ENCODE measurements at places on chromosomes 3 and 15.

DNA sequence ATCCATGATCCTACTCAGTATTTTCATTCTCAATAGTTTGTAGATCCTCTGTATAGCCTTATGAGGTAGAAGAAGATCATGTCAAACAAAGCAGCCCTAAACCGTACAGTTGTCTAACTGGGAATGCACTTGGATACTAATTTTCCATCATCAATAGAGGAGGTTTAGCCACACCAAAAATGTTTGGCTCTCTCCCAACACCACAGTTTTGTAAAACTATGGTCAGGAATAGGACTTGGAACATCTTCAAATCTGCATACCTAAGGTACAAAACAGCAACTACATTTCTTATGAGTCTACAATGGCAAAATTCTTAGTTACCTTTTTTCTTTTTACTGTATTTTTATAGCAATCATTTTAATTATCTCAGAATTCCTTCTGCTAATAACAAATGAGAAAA lies 1001.6 kb downstream of the ROBO2 start:
- peak; percentile 72 for DNase-seq

DNA sequence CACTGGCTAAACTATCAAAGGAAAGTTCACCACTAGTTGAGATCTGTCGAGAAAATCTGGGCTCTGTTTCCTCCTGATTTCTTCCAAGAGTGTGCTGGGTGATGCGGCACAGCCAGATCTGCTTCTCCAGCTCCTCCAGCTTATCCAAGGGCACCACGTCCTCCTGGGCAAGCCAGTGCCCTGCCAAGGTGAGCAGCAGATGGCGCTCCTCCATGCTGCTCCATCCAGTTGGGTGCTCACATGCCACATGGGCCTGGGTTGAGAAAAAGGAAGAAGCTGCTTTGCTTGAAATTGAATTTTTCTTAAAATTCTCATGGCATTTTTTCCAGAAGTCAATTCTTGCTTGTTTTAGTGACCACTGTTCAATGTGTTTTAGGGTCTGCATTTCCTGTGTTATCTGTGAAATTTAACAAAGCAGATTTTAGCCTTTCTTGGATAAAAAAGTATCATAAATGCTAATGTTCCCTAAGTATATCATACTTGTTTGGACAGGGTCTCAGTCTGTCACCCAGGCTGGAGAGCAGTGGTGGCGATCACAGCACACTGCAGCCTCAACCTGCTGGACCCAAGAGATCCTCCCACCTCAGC lies 47.3 kb downstream of the EIF3J start:
- peak; percentile 11 for DNase-seq

- DNase-seq, result peak; percentile 38
Observed at GRCh38 chr3:1216856-1217255, 124.0 kb downstream of the CNTN6 start.

DNA sequence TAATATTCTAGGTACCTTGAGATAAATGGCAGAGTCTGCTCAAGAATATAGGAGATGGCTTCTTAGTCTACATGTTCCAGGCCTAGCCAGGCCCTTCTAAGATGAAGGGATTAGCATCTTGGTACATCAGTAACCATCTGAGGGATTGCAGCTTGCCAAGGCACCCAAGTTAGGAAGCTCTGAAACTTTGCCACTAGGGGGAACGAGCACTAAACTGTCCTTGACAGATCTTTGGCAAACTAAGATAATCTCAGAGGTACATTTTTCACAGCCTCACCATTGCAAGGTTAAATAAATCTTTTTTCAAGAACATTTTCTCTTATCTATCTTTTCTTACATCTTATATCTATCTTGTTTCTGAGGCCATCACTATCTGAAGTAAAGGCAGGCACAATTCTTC lies 351.2 kb downstream of the RAP2B start:
- no peak for DNase-seq

- no peak for DNase-seq
Observed at GRCh38 chr3:9239680-9240079, 9.8 kb downstream of the SRGAP3 start.

DNA sequence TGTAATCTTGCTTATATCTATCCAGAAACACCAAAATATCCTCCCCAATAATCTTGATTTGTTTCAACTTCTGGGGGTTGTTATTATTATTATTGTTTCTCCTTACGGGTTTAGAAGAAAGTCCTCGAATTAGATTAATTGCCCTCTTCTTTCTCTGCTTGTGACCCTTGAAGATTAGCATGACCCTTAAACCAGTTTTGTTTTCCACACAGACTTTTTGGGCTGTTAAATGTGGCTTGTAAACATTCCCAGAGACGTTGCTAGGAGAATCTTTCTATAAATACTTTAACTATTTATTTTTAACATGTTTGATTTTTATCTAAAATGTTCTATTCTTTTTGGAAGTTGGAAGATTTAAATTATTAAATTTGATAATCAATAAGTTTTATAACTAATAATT lies 4.3 kb upstream of the SUCNR1 start:
- DNase-seq, result no peak

- no peak for DNase-seq
Observed at GRCh38 chr3:79886204-79886603, 118.4 kb upstream of the ROBO1 start.

- peak; percentile 74 for DNase-seq
Observed at GRCh38 chr15:87224404-87224803, 1032.1 kb downstream of the NTRK3 start.

DNA sequence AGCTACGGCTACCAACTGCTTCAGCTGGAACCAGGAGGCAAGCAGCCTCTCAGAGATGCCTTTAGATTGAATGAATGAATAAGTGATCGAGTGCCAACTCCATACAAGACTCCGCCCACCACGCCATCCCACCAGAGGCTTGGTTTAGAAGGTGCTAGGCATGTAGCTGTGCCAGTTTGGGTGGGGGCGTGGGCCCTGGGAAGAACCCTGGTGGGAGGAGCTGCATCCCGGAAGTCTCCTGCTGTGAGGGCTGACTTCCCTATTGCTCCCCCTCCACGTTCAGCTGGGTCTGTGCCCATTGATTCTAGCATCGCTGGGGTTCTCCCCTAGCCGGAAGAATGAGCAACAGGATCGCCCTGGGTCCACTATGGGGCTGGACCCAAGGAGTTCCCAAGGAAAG lies 20.9 kb downstream of the LINGO1 start:
- no peak for DNase-seq

GRCh38 chr3:183564046-183564445 lies 8.5 kb upstream of the KLHL6 start:
- no peak for DNase-seq

GRCh38 chr15:47360305-47360704 lies 357.0 kb upstream of the SEMA6D start:
- no peak for DNase-seq

DNA sequence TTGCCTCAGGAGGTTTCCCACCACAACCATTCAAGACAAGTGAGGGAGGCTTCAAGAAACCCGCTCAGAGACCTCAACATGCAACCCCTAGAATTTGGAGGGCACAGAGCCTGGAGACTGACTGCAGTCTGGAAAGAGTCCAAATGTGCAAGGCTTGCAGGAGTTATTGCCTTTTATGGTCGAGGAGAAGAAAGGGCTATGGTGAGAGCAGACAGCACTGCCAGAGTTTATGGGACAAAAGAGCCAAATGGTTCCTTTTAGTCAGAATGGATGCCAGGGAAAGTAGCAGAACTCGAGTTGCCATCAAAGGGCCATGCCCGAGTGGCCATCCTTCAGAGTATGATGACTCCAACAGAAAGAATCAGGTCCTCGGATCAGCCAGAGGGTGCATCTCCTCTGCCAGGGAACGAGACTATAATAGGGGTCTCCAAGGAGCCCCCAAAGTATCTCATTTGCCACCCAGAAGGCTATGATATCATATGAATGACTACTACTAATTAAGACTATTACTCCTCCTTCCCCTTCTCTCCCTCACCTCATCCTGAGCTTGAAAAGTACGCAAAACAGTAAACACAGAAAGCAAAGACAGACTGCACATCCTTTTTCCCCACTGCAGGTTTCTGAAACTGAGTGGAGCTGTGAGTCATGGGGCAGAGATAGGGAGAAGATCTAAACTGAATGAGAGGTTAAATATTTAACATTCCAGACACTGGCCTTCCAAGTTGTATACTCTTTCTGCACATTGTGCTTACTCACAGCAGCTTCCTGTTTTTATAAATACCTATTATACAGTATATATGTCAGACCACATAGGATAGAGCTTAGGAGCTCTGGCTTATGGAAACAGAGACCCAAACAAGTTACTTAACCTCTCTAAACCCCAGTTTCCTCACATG lies 33.9 kb upstream of the TMCO5A start:
- DNase-seq, result peak; percentile 85

DNA sequence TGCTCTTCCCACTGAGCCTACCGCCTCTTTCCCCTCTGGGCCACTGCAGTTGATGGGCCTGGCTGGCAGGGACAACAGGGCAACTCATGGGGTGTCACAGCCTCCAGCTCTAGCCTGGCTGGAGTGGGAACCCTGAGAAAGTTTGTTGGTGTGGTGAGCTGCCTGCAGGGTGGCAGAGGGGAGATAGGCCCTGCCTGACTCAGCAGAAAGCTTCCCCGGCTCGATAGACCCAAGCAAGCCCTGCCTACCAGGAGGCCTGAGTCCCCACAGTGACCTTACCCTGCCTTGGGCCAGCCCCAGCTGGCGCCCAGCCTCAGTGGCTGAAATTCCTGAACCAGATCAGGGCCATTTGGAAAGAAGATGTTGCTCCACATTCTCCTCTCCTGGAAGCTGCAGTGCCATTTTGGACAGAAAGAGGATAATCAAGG lies 29.4 kb downstream of the ABTB1 start:
- no peak for DNase-seq

- no peak for DNase-seq
Observed at GRCh38 chr3:113532698-113533533, 561 bp downstream of the SIDT1 start.

- DNase-seq, result no peak
Observed at GRCh38 chr3:13425689-13426088, 5.6 kb upstream of the NUP210 start.

DNA sequence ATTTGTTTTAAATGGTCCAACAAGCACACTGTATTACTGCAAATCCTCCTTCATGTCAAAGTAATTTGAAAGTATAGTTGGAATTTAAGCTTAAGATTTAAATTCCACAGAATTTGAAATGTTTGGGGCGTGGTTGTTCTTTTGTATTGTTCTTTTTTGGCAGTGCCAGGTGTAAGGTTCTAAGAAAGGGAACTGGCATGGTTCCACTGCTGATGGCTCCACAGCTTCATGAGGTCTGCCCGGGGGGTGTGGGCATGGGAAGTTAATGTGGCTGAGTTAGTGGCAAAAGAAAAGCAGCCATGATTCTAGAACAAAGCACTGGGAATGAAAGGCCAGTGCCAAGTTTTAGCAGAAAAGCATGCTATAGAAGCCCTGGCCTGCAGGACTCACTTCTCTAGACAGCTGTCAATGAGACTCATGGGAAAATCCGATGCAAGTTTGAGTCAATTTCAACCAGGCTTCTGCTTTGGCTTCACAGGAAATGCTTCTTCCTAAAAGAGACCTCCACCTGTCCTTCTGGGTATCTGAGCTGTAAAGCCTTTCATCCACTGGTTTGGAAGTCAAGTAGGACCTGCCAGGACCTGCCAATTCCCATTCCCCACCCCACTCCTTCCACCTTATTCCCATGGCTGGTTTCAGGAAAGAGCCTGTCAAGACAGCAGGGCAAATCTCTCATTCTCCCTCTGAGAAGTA lies 18.9 kb downstream of the CDCP1 start:
- DNase-seq, result no peak

GRCh38 chr3:116281313-116282143 lies 163.8 kb downstream of the LSAMP start:
- DNase-seq, result no peak

DNA sequence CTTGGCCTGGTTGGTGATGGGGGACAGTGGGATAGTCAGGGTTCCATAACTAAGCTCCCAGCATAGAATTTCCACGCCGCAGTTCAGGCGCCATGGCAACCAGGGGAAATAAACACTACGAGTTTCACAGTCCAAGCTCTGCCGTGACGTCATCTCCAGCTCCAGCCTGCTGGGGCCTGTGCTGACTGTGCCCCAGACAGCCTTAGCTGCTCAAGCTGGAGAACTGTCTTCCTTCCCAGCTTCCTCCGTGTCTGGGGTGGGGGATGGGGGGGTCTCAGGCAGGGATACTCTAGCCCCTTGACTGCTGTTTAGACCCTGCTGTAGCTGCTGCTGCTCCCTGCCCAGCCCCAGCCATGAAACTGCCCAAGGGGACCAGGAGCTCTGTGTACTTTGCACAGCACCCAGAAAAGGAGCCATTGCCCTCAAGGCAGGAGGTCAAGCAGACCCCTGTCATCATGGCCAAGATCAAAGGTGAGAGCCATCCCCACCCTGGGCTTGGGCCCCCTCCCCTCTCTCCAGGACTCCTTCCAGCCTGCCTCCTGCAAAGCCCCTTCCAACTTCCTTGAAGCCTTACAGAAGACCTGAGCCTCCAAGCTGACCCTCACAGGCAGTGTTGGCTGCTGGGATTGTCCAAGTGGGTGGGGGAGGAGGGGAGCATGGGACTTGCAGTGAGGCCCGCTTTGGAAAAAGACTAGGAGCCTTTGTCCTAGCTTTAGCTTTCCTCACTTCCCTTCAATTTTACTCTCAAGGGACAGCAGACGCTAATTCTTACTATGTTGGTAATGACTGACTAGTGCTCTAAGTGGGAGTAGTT lies 11.4 kb upstream of the CSPG4 start:
- peak; percentile 91 for DNase-seq

DNA sequence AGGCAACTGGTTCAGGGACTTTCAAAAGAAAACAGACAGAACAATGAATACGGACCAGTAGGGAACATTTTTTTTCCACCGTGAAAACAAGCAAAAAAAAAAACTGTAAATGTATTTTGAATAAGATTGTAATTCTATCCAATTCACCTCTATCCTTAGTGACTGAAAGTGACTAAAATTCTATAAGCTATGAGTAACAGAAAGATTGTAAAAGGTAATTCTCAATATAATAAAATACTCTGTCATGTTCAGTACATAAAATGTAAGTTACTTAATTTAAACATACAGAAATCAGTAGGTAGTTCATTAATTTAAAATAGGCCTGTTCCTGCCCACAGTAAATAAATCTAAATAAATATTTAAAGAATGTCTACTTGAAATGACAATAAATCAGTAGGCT lies 368.2 kb upstream of the ARHGEF26 start:
- DNase-seq, result no peak

GRCh38 chr3:57557085-57557537 lies 1.0 kb downstream of the PDE12 start:
- DNase-seq, result peak; percentile 20

- DNase-seq, result peak; percentile 90
Observed at GRCh38 chr15:33194704-33195670, at the start of gene FMN1. Gene FMN1, minus strand, starts transcription at chr15:33194714. Its CDS starts 39,800 bp downstream, at chr15:33154914.

- peak; percentile 80 for DNase-seq
Observed at GRCh38 chr15:40046721-40047414, 7.9 kb upstream of the SRP14 start.

GRCh38 chr3:45506751-45507391 lies 87.7 kb upstream of the LIMD1 start:
- no peak for DNase-seq

GRCh38 chr3:56869157-56869889 lies 67.6 kb upstream of the ARHGEF3 start:
- no peak for DNase-seq

All from fibroblast of skin of right quadriceps (primary cell).